Heart left ventricle (tissue), 16 donors: ENCODE measurements at places on chromosomes 13 and 19. TPM values are rescaled to one million over a fixed set of nuclear protein-coding genes. Genes with fewer than 3 reads are reported as not detected.

SCN1B gene
- 44.5 TPM for total RNA-seq

CFAP97D2 gene
- total RNA-seq: not detected

FUT1 gene
- 3.2 TPM for total RNA-seq

SIGLECL1 gene
- total RNA-seq: not detected

ZNF784 gene
- 10.5 TPM for total RNA-seq

CD177 gene
- 0.45 TPM for total RNA-seq

LAIR1 gene
- total RNA-seq: 4.1 TPM

RPS19 gene
- total RNA-seq: 161 TPM

ZNF234 gene
- total RNA-seq: 11.8 TPM

PGLYRP1 gene
- total RNA-seq: not detected

DDX39A gene
- total RNA-seq: 40.7 TPM

KLK15 gene
- total RNA-seq: not detected

GJB2 gene
- total RNA-seq: 0.12 TPM

ZNF792 gene
- 3.1 TPM for total RNA-seq

ZNF549 gene
- total RNA-seq: 4.6 TPM

ZNF416 gene
- total RNA-seq: 4.6 TPM

AP1M2 gene
- not detected for total RNA-seq
